ENCODE measurements at places on chromosomes 2 and 18.

GRCh38 chr2:131673400-131674173 is 145.9 kb downstream of the CCDC74A start:
- peak; percentile 71 for DNase-seq

DNA sequence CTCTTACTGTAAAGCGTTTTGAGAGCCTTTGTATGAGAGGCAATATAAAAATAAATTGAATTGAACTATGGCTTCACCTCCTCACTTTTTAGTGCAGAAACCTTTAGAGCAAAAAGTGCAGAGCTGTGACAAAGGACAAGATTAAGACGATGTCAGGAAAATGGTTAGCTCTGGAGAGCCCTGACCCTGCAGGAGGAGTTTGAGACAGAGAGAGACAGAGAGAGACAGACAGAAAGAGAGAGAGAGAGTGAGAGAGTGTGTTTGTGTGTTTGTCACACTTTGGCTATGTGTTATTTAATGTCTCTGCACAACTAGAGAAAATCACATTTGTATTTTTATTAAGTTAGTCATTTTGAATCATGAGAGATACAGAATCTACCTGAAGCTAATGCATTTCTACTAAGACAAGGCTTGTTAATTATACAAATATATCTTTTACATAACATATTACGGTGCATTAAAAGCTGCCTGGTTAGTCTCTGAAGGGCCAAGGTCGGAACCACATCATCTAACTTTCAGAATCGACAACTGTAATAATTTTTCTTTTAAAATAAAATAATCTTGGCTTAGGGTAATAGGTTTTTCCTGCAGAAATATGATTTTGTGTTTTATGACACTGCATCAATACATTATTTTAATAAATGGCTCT is 423.5 kb upstream of the ZEB2 start:
- peak; percentile 27 for DNase-seq

DNA sequence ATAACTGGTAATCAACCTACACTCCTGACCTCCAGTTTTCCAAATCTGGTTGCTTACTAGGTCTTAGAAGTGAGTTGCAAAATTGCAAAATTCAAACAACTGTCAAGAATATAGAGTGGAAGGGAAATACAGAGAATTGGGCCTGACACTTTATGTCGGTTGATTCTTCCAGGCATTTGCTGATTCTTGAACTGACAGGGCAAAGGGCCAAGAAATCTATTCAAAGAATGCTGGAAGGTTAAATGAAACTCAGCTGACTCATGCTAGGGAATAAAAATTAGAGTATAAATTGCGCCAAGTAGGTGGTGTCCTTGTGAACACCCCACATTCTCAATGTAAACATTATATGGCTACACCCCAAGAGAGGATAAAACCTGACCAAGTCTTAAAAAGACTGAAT is 21.5 kb upstream of the ZSCAN30 start:
- peak; percentile 54 for DNase-seq

DNA sequence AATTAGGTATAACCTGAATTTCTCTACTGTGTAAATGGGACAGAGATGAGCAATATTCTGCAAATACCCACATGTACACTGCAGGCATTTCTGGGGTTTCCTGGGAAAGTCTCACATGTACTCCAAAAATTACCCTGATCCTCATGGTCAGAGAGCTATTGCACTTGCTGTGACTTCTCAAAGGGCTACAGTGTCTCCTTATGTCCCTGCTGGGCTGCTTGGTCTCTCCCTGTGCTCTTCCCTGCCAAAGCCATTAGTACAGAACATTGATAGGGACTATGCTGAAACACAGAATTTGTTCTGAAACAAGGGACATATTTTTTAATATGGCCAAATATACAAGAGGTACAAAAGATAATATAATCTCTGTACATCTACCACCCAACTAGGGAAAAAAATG is 924.4 kb upstream of the NXPH2 start:
- no peak for DNase-seq

DNA sequence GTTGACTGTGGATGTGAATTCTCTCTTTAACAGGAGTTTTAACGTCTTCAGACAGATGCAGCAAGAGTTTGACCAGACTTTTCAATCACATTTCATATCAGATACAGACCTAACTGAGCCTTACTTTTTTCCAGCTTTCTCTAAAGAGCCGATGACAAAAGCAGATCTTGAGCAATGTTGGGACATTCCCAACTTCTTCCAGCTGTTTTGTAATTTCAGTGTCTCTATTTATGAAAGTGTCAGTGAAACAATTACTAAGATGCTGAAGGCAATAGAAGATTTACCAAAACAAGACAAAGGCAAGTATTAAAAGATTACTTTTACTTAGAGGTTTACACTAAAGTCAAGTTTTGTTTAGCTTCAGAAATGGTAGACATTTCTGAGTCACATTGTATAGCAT is 30.2 kb upstream of the TYMS start:
- peak; percentile 11 for DNase-seq

DNA sequence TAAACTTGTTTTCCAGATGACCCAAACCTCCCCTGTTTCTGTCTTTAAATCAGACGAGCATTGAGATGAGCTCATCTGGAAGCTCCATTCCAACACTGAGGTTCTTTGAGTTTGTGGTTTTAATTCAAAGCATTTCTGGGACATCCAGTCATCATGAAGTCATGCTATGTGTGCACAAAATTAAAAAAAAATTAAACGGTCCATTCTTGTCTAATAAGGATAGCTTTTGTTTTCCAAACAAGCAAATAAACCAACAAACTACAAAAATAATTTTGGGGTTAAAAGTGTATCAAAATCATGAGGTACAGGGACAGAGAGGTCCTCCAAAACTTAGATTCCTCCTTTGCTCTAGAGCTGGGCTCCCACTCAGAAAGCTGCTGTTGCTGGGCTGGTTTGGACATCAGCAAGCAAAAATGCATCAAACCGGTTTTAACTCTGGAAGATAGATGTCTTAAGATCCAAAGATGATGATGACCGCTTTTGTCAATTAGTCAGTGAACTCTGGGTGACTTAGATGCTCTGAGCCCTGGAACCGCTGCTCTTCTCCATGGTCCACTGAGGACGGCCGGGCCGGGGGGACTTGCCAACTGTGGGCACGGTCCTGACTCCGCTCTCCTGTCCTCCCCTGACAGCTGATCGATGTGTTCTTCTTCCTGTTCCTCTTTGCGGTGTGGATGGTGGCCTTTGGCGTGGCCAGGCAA is 65.4 kb downstream of the TRPM8 start:
- DNase-seq = peak; percentile 60

DNA sequence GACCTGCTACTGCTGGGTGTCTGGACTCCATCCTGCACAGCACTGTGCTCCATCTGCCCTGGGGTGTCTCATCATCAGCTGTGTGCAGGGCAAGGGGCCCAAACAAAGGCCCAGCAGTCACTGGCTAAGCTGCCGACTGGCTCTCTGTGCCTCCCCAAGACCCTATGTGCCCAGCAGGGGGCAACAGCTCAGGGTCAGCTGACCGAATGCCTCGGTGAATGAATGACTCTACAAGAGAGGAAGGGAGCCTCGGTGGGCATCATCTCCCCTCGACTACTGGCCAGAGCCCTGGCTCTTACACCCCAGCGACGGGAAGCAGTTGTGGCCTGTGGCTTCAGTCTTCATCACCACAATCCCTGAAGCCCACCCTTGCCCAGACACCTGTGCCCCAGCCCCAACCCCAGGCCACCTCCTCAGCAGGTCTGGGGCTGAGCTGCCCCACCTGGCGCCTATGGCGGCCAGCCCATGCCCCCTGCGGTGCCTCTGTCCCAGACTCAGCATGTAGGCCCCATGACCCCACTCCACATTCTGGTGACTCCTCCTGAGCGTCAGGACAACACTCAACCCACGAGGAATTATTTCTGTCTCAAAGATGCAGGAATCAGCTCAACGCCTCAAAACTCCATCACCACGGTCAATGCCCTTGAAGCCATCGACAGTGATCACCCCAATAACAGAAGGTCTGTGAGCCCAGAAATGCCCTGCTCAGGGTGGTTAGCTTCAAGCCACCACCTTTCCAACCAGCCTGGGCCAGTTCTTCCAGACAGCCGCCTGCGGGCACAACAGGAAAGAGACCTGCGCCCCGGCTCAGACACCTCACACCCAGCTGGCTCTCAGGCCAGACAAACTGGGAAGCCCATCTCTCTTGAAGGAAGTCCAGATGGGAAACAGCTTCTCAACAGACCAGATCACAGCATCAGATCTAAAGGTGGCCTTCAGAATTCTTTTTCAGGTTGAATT is 1.6 kb upstream of the GPR17 start:
- no peak for DNase-seq

DNA sequence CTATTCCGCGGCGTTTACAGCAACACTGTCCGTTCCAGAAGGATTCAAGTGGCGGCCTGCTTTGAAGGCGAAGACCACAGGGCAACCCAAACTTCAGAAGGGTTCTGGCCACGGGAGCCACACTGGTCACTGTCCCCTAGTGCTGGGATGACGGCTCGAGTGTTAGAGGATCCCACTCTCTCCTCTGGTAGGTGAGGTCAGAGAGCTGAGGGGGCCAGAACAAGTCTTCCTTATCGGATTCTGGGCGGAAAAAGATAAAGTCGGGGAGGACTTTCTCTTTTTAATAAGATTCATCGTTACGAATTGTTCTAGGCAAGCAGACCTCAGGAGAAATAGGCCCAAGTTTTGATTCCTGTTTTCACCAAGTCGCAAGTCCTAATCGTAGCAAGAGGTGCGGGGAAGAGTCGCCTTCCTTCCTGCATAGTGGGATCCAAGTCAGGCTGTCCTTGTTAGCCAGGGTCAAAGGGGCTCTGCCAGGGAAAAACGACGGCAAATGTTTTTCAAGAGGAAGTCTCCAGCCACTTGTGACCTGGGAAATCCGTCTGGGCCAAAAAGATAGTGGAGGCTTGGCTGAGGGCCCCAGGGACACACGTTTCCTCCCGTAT is 864 bp upstream of the MYL12A start:
- DNase-seq = peak; percentile 48

DNA sequence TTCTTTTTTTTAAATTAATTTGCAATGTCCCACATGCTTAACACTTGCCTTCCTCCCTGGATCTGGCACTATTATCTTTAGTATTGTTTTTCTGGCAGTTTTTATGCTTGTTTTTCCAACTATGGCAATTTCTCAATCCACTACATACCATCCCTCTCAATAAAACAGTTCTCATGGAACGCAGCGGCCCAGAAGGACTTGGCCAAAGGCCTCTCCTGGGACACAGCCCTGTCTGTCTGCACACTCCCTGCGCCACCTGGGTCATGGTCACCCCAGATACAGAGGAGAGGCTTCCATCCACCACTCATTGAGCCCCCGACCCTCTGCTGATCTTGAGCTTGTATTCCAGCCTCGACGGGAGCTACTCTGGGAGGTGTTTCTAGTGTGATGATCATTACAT is 91.2 kb downstream of the TWIST2 start:
- DNase-seq = no peak

GRCh38 chr2:222842491-222843174 is 18.2 kb upstream of the ACSL3 start:
- peak; percentile 56 for DNase-seq

DNA sequence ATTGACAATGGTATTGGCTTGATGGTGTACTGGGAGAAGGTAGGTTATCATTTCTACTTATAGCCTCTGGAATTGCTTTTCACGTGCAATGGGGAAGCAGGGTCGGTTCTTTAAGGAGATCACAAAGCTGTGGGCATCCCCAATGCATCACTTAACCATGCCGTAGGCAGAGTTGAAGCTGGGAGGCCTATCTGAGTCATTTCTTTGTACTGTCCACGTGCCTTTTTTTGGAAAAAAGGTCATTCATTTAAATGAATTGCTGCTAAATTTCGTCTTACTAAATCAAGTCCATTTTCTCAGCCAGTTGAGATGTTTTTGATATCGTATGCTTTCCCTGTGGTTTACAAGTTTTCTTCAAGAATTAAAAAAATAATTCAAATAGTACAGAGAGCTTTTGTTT is 17.2 kb upstream of the GYPC start:
- no peak for DNase-seq

DNA sequence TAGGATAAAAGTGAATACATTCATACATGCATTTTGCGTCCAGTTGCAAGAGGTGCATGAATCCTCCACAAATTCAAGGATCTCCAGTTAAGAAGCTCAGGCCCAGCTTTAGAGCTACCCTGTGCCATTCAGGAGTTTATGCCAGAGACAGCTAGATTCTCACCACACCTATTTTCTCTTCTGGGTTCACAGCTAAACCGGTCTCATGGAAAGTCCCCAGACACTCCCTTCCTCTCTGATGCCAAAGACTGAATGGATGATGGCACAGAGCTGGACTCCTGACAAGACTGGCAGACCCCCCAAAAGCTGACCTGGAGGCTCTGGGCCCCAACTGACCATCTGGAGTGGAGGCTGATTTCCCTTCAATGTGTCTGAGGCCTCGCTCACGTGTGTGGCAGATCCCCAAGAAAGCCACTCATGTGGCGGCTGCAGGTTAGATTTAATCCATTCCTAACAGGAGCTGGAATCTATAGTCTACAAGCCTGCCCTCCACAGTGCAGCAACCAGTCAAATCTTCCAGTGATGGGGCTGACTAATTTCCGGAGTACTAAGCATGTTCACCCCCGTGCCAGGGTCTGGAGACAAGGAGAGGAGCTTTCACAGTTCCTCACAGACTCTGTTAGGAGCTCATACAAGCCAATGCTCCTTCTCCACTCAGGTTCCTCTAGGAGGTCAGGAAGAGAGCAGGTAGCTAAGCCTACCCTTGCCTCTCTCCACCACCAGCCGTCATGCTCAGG is 257.1 kb downstream of the BCL11A start:
- DNase-seq = no peak

GRCh38 chr2:228447266-228447915 is 265.9 kb upstream of the SPHKAP start:
- no peak for DNase-seq

GRCh38 chr2:208792766-208793165 is 386.2 kb downstream of the PTH2R start:
- DNase-seq = no peak

DNA sequence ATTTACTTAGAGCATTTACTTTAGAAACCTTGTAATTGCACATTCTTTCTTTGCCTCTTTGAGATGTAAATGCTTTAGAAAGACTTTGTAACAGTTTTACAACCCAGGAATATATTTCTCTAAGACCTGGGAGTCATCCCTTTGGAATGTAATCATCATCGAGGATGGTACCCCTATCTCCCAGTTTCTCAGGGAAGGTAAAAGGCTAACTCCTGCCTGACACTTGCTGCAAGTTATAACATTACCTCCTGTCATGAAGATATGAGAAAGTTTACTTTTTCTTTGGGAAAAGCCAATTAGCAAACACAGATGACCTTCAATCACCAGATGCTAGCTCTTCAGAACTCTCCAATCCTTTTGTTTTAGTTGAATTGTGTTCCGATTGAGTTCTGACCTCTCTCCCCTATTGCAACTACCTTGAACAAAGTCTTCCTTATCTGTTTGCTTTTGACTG is 420.3 kb upstream of the FSIP2 start:
- DNase-seq = no peak

DNA sequence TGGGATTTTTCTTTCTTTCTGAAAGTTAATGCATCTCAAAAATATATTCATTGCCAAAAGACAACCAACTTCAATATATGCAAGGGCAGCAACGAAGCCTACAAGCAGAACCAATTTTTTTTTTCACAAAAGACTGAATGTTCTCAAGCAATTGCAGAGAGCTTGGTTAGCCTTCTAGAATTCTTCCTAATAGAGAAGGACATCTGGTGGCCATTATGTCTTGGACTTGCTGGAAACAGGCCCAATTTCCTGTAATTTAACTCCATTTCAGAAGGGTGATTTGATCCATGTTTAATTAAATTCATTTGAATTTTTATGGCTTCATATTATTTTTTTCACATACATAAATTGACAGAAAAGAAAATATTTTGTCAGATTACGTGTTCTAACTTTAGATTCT is 208.0 kb downstream of the TPGS2 start:
- DNase-seq = peak; percentile 14
